ENCODE measurements at places on chromosomes 2 and 18. TPM values are rescaled to one million over a fixed set of nuclear protein-coding genes. Genes with fewer than 3 reads are reported as not detected.

Gene ACTG2
- 2.8 TPM for total RNA-seq

Gene BARD1
- total RNA-seq: 8.5 TPM

Gene CYP20A1
- total RNA-seq: 45.4 TPM

- H3K27ac ChIP-seq: peak within 1 kb of the TSS; percentile 64
- no peaks in the 10 kb centered on the region for H3K27me3 ChIP-seq
- H3K4me1 ChIP-seq: peaks cover 2% of the 10 kb centered on the region
- DNase-seq: peak; percentile 85
- H3K4me3 ChIP-seq: peak within 1 kb of the TSS; percentile 51
These were observed at the start of the genes DOK1 and LOXL3 for GRCh38 chr2:74553892-74554819. Gene DOK1, plus strand, starts transcription at chr2:74554720. Its CDS starts 35 bp downstream, at chr2:74554755. Gene LOXL3, minus strand, starts transcription at chr2:74553942. Its CDS starts 1,308 bp downstream, at chr2:74552634.

GRCh38 chr2:54599326-54599710, 124.1 kb upstream of the EML6 start:
- H3K27me3 ChIP-seq: no peaks in the 10 kb centered on the region
- H3K4me1 ChIP-seq: peaks cover 100% of the 10 kb centered on the region
- H3K27ac ChIP-seq: no peak overlapping the region
- H3K4me3 ChIP-seq: no peak overlapping the region
- peaks cover 9% of the 10 kb centered on the region for H3K36me3 ChIP-seq

- H3K4me1 ChIP-seq: peaks cover 6% of the 10 kb centered on the region
- no peak overlapping the region for H3K4me3 ChIP-seq
- no peaks in the 10 kb centered on the region for H3K27me3 ChIP-seq
- peak overlapping the region; percentile 88 for H3K27ac ChIP-seq
These were observed 1.1 kb downstream of the CHN1 start for GRCh38 chr2:175003875-175004729.

DNA sequence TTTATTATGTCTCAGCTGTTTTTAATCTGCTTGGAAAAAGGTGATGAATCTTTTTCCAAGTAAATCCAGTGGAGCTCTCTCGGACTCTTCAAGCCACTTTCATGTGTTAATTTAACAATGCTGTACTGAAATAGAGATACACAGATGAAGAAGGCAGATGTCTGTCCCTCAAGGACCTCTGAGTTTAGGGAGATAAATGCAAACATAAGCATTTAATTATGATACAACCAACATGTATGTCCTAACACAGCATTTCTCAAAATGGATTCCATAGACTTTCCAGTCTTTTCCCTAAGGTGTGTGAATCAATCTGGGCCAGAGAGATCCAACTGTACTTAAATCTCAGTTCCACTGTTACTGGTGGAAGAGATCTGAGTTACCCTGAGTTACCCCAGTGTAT, 262.4 kb downstream of the RND3 start:
- H3K4me1 ChIP-seq: no peaks in the 10 kb centered on the region
- H3K4me3 ChIP-seq: no peak overlapping the region
- H3K27ac ChIP-seq: no peak overlapping the region
- H3K36me3 ChIP-seq: no peaks in the 10 kb centered on the region
- no peak for DNase-seq
- no peaks in the 10 kb centered on the region for H3K27me3 ChIP-seq

Data from adrenal gland (tissue), 19 donors.